MV-4-11 (cell line): ENCODE measurements at places on chromosomes 11 and 22.

DNA sequence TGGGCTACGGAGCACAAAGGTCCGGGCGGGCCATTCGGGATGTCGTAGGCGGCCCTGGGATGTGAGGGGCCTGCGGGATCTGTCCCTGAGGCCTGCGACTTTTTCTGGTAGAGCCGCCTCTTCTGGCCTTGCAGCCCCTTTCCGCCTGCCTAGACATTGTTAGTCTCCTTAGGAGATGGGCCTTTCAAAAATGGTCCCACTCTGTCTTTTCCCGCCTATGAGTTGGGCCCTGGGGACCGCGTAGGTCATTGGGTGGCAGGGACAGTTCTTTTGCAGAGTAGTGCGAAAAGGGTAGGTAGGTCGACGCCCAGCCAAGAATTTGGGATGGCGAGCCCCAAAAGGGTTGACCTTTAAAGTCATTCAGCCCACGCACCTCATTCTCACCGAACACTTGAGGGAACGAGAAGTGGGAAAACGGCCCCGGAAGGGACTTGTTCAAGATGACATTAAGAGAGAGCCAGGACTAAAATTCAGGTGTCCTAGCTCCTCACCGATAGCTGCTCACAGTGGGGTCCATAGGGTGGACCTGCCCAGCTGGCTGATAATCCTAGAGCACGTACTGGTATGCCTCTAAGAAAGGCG, 785 bp downstream of the OTUB1 start:
- DNase-seq, result no peak

DNA sequence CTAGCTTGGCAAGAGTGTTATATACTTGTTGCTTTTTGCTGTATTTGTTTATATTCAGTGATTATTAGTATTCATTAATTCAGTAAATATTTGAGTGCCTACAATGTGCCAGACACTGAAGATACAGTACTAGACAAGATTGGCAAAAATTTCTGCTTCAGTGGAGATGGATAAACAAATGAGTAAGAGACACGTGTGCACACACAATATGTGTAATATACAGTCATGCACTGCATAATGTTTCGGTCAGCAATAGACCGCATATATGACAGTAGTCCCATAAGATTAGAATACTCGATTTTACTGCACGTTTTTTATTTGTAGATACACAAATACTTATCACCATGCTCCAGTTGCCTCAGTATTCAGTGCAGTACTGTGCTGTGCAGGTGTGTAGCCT, 104.9 kb upstream of the GAL start:
- no peak for DNase-seq

DNA sequence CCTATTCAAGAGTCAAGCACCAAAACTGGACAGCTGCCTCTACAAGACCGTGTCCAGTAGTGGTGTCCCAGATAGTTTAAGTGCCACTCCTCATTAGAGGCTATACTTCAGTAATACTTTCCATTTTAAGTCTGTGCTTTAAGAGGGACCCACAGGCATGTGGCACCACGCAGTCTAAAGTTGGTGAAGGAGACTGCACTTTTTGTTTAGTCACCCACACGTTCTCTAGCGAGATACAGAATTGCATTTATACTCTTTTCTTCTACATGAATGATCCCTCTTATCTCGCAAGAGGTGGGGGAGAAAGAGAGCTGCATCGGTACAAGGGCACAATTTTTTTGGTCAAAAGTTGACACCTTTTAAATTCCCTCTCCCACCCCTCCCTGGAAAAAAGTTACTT, 41.5 kb downstream of the DDX6 start:
- DNase-seq, result no peak

DNA sequence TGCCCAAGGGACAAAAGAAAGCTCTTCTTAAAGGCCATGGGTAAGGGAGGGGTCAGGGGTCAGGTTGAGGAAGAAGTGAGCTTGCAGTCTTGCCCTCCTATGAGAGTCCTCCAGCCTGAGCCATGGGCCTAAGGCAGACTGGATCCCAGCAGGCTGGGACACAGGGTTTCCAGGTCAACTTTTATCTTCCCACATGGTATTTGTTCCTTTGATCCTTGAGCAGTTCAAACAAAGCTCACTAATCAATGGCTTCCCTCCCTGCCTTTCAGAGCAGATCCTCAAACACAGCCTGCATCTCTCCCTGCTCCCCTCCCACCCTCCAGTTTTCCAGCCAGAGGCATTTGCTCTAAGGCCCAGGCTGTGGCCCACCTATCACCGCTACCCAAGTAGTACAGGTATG, 589.3 kb downstream of the INSC start:
- no peak for DNase-seq

DNA sequence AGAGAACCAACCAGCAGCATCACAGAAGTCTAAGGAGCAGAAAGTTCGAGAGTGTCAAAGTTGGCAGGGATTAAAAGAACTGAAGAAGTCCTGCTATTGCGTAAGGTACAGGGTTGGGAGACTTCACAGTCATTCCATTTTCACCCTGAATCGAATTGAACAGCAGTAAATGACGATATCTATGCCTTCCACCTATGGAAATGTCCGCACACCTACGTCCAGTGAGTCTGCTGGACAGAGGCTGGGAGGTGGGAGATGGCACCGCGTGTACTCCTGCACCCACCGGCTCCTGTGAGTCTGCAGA, 116.7 kb downstream of the MICAL3 start:
- no peak for DNase-seq

GRCh38 chr11:98559961-98560360, 460.8 kb upstream of the CNTN5 start:
- DNase-seq, result no peak

GRCh38 chr11:121914508-121915059, 201.4 kb downstream of the BLID start:
- DNase-seq, result no peak

GRCh38 chr22:32202539-32203180, 2.2 kb downstream of the RFPL2 start:
- DNase-seq, result peak; percentile 42

DNA sequence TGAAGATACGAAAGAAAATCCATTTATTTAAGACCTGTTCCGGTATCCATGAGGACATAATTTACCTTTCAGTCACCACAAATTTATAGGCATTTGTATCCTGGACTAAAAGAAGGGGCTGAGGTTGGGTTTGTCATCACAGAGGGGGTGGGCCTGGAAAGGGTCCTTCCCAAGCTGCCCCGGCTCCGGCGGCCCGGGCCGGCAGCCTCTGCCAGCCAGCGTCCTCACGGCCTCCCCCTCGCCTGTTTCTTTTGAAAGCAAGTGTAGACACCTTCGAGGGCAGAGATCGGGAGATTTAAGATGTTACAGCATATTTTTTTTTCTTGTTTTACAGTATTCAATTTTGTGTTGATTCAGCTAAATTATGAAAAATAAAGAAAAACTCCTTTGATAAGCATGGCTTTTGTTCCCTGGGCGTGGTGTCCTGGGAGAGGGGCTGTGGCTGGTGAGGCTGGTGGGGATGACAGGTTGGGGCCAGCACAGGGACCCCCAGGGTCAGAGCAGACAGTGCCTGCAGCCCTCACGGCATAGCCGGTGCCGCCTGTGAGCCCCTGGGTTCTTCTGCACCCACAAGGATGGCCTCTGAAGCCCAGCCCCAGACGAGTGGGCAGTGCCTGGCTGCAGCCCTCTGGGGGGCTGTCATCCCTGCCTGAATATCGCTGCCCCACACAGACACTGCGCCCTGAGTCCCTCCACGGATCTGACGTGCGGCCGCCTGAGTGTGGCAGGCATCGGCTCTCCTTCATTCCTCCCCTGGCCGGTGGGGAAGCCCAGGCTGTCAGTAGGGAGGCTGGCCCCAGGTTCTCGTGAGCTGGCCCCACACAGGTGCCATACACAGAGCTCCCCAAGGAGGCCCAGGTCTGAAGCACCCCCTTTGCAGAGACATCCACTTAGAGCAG, 1075.9 kb downstream of the BRD1 start:
- DNase-seq, result no peak

- DNase-seq, result no peak
Observed at GRCh38 chr11:44934735-44935250, 15.9 kb downstream of the TP53I11 start.

- DNase-seq, result no peak
Observed at GRCh38 chr11:126098204-126098769, 35.6 kb upstream of the CDON start.

- DNase-seq, result peak; percentile 41
Observed at GRCh38 chr11:75524665-75525432, 892 bp downstream of the GDPD5 start.

GRCh38 chr11:121964591-121964990, 151.4 kb downstream of the BLID start:
- DNase-seq, result no peak

- DNase-seq, result peak; percentile 87
Observed at GRCh38 chr11:63940786-63941185, 2.0 kb downstream of the NAA40 start.

DNA sequence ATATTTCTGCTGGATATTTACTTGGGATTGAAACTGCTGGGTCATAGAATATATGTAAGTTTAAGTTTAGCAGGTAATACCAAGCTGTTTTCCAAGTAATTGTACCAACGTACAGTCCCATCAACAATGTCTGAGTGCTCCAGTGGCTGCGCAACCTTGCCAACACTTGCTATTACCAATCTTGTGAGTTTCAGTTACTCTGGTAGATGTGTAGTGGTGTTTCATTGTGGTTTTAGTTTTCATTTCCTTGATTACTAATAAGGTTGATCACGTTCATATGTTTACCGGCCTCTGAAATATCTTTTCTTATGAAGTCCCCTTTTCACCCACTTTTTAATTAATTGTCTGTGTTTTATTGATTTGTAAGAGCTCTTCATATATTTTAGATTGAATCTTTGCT, 370.6 kb upstream of the CADM1 start:
- peak; percentile 36 for DNase-seq

- peak; percentile 13 for DNase-seq
Observed at GRCh38 chr11:83054001-83054400, 17.7 kb downstream of the RAB30 start.

- no peak for DNase-seq
Observed at GRCh38 chr11:19912115-19912957, 199.7 kb downstream of the NAV2 start.

DNA sequence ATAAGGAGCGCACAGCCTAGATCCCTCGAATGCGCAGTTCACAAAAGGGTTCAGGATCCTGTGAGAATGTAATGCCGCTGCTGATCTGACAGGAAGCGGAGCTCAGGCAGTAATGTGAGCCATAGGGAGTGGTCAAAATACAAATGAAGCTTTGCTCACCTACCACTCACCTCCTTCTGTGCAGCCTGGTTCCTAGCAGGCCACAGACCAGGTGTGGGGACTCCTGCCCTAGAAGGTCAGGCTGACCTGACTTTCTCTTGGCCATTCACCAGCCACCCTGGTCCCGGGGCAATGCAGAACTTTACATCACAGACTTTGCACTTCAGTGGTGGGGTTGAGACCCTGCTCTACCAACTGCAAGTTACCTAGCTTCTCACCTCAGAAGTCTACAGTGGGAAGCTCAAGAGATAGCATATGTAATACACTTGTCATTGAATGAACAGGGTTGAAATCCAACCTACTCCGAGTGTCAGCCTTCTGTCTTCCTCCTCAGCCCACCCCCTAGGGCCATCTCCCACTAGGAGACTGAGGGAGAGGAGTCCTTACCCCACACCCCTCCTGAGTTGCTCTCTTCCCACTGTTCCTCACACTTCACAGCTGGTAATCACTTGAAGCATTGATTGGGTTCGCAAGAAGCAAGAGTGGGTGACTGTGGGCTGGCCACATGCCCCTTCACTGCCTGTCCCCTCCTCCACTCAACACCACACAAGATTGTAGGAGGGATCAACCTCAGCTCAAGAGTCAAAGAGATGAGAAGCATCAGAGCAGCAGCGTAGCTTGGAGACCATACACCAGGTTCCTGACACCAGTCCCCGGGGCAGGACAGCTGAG, 2.0 kb upstream of the KCNJ1 start:
- peak; percentile 7 for DNase-seq

GRCh38 chr11:7606496-7606895, 66.8 kb downstream of the CYB5R2 start:
- DNase-seq, result no peak

GRCh38 chr11:134441706-134442105, 29.7 kb upstream of the B3GAT1 start:
- no peak for DNase-seq

DNA sequence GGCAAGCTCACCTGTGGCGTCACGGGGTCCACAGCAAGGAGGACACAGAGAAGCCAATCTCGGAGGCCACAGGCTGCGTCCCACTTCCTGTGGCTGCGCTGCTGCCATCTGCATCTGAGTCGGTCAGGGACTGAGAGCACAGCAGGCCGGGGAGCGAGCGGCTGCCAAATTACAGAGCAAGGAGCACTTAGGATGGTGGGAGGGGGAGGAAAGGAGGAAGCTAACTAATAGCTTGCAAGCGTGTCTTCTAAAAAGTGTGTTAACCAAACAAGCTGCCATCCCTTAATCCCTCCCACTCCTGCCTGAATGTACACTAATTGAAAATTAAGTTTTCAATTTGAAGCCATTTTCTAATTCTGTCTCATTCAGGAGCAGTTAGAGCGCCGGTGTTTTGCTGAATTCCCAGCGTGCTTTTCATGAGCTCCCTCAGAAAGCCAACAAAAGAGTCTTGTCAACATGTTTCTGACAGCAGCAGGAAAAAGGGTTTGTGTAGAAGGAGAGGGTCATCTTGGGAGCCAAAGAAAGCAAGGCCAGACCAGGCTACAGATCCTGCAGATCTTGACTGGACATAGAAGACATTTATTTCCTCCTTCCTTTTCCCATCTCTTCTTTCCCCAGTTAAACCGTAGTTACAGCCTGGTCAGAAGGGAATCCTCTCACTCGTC, 42.4 kb upstream of the API5 start:
- no peak for DNase-seq

DNA sequence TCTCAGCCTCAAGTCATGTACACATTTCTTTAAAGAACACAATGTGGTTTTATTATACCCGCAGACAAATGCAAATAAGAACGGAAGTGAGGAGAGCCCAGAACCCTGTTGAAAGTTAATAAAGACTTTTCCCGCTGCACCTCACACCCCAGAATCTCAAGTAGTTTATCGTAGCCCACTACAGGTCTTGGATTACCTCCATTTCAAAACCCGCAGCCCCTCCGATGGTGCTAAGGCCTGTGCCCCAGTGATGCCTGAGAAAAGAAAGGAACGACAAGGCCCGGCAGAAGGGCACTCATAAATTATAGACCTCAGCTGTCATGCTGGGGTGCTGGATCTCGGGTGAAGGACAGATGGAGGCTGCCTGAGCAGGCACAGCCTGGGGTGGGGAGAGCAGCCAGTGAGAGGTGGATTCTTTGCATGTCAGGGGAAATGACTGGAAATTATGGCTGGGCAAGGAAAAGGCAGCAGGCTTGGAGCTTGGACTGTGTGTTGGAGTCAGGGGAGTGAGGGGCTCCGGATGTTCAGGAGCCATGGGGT, 354.1 kb downstream of the NTM start:
- DNase-seq, result no peak

DNA sequence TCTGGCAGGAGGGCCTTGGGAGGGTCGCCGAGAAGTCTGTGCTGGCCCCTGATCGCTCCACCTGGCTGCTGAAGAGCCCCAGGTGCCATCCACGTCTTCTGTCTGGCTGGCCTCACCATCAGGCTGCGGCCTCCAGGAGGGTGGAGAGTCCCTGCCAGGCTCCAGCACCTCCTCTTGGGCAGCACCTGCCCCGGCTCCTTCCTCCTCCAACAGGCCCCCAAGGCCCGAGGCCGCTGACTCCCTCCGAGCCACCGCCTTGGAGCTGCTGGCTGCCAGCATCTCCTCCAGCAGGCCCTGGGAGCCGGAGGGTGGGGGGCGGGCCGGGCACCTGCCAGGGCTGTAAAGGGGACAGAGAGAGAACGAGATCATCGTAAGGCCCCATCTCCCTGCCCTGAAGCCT, 22.3 kb downstream of the TNKS1BP1 start:
- no peak for DNase-seq
